ENCODE measurements at places on chromosomes 6 and 20. TPM values are rescaled to one million over a fixed set of nuclear protein-coding genes. Genes with fewer than 3 reads are reported as not detected.

DNA sequence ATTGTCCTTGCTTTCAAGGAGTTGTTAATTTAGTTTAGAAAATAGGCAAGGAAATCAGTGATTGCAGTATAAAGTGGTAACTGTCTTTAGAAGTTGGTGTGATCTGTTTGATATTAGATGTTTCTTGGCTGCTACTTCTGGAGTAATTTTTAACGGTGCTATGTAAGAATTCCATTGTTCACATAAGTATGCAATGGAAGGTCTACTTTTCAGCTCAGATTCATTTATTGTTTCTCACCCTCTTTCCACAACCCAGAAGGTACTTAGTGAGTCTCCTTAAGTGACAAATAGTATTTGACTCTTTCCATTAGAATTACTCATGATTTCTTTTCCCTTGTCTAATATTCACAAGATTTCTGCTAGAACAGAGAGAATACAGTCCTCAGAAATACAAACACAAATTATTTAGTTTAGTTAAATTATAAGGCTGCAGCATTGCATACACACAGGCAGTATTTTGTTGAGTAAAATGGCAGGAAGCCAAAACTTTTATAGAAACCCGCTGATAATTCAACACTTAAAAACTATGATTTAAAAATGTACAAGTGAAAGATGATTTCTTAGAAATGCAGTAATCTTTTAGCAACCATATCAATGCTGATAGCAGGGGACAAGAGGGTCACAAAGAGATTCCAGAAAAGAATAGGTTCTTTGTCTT is 554.3 kb downstream of the CD109 start:
- H3K27me3 ChIP-seq = no peaks in the 10 kb centered on the region
- H3K27ac ChIP-seq = peak overlapping the region; percentile 47
- no peak overlapping the region for H3K4me3 ChIP-seq
- no peaks in the 10 kb centered on the region for H3K36me3 ChIP-seq
- DNase-seq = no peak

DNA sequence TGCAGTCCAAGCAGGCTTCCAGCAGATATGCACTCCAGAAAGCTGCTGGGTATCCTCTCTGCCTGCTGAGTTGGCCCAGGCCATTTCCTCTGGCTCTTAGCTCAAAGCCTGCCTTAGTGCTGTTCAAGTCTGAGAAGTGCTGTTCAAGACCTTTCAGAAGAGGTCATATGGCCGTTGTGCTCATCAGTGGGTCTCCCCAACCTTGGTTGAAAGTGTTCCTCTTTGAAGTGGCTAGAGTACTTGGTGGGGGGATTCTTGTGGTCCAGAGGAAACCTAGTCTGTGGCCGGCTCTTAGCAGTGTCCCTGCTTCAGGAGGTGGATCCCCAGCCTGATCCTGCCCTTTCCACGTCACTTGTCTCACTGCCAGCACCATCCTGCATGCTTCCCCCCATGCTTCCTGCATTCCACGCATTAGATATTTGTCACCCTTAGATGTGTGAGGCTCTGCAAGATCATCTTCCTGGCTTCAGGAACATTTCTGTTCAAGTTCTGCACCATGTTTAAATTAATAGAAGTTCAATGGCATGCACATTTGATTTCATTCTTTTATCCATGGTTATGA is 105.0 kb downstream of the FIG4 start:
- no peaks in the 10 kb centered on the region for H3K27me3 ChIP-seq
- H3K4me3 ChIP-seq = no peak overlapping the region
- H3K27ac ChIP-seq = no peak overlapping the region
- H3K4me1 ChIP-seq = peaks cover 5% of the 10 kb centered on the region

ROMO1 gene
- total RNA-seq = 285 TPM

DNA sequence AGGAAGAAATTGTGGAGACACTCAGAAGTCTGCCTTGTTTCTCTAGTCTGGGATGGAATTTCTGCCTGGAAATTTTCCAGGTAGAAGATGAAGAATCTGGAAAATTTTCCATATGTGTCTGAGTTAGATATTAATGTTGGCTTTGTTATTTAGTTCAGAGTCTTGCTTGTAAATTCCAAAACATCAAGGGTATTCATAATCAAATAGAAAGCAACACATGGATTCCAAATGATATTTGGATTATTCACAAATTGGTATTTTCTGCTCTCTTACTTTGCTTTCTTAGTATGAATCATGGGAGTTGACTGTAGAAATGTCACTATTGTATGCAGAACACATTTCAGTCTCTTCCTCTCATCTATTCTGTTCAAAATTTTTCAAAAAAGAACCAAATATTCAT is 116.0 kb downstream of the GRIK2 start:
- H3K4me1 ChIP-seq = no peaks in the 10 kb centered on the region
- no peak overlapping the region for H3K27ac ChIP-seq
- no peak for DNase-seq
- H3K4me3 ChIP-seq = no peak overlapping the region
- H3K27me3 ChIP-seq = no peaks in the 10 kb centered on the region
- no peaks in the 10 kb centered on the region for H3K36me3 ChIP-seq

DNA sequence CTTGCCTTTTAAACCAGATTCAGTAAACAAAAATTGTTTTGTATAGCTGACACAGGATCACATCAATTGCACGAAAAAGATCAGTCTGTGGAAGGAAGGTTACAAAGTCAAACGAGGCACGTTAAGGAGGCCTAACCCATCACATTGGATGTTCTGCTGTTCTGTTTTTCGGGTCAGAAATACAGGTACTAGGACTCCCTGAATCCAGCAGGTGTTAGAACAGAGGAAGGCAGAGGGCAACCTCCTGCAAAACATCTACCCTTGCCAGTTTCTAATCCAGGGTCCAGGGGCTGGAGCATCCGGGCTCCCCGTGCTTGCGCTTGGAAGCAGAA is 64.6 kb downstream of the PLG start:
- no peaks in the 10 kb centered on the region for H3K36me3 ChIP-seq
- H3K27ac ChIP-seq = no peak overlapping the region
- DNase-seq = no peak

PRSS16 gene
- 11.2 TPM for total RNA-seq

ZBTB12 gene
- total RNA-seq = 4.4 TPM

GRCh38 chr6:127381384-127381783 is 38.0 kb upstream of the ECHDC1 start:
- DNase-seq = no peak
- H3K36me3 ChIP-seq = no peaks in the 10 kb centered on the region
- H3K4me1 ChIP-seq = no peaks in the 10 kb centered on the region
- H3K4me3 ChIP-seq = no peak overlapping the region
- H3K27ac ChIP-seq = no peak overlapping the region

GRCh38 chr6:44915111-44915510 is 413.0 kb upstream of the RUNX2 start:
- H3K4me3 ChIP-seq = no peak overlapping the region
- no peak for DNase-seq
- H3K36me3 ChIP-seq = no peaks in the 10 kb centered on the region
- no peaks in the 10 kb centered on the region for H3K27me3 ChIP-seq
- no peak overlapping the region for H3K27ac ChIP-seq

DNA sequence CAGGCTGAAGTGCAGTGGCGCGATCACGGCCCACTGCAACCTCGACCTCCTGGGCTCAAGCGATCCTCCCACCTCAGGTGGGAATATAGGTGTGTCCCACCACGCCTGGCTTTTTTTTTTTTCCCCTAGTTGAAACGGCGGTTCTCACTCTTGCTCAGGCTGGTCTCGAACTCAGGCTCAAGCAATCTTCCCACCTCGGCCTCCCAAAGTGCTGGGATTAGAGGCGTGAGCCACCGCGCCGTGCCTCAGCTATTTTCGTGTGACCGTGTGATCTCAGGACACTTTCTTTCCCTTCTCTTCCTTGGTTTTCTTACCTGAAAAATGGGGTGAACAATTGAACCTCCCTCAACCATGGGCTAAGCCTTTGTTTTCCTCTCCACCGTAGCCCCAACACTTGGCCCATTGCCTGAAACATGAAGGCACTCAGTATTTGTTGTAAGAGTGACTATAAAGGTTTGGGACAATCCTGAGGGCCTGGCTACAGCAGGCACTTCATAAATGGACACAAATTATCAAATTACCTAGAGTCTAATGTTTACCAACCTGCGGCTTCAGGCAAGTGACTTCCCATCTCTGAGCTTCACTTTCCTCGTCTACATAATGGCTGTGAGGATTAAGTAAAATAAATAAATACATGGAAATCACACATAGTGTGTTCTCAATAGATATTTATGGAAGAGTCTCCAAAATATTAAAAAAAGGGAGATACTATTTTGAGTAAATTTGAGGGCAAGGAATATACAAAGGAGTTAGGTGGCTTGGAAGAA is 31.4 kb upstream of the ID1 start:
- no peaks in the 10 kb centered on the region for H3K36me3 ChIP-seq
- H3K27ac ChIP-seq = peak overlapping the region; percentile 98
- H3K4me1 ChIP-seq = peaks cover 46% of the 10 kb centered on the region
- H3K27me3 ChIP-seq = no peaks in the 10 kb centered on the region
- H3K4me3 ChIP-seq = peak overlapping the region; percentile 30

KAT14 gene
- 20.6 TPM for total RNA-seq

DNA sequence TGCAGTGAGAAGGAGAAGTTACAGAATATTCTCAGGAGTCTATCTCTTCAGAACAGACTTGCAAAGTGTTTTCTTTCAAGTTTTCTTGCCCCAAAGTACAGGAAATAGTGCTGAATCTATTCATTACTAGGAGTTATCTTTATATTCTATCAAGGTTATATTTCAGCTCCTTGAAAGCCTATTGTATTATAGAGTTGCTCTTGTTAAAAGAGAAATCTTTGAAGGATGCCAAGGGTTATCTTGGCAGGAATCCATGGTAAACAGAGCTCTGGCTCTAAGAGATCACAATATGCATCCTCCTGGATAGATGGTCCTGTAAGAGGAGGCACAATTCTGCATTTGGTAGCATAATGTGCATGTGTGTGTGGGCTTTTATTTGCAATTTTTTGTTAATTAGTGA is 21.2 kb upstream of the SNRPB2 start:
- no peaks in the 10 kb centered on the region for H3K4me1 ChIP-seq
- H3K4me3 ChIP-seq = no peak overlapping the region
- no peaks in the 10 kb centered on the region for H3K27me3 ChIP-seq
- no peaks in the 10 kb centered on the region for H3K36me3 ChIP-seq
- DNase-seq = no peak

- no peaks in the 10 kb centered on the region for H3K36me3 ChIP-seq
- H3K4me1 ChIP-seq = no peaks in the 10 kb centered on the region
- H3K4me3 ChIP-seq = no peak overlapping the region
- no peak for DNase-seq
- H3K27me3 ChIP-seq = no peaks in the 10 kb centered on the region
- H3K27ac ChIP-seq = no peak overlapping the region
Observed at GRCh38 chr6:110597761-110598160, 121.3 kb upstream of the SLC22A16 start.

DNA sequence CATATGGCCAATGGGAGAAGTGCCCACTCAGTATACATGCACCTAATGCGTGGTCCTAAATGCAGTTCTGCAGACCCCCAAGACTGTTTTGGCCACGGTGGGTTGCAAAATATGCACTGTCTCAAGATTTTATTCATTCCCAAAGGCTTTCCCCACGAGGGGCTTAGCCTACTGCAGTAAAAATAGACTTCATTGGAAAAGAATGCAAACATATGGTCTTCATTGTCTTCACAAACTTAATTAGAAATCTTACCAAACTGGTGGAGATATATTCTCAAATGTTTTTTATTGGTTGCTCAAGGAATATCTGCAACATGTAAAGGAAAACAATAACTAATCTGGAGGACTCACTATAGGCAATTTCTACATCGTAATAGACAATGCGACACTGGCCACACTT is 31.6 kb upstream of the PRL start:
- peaks cover 1% of the 10 kb centered on the region for H3K4me1 ChIP-seq
- H3K4me3 ChIP-seq = no peak overlapping the region
- no peak overlapping the region for H3K27ac ChIP-seq

DNA sequence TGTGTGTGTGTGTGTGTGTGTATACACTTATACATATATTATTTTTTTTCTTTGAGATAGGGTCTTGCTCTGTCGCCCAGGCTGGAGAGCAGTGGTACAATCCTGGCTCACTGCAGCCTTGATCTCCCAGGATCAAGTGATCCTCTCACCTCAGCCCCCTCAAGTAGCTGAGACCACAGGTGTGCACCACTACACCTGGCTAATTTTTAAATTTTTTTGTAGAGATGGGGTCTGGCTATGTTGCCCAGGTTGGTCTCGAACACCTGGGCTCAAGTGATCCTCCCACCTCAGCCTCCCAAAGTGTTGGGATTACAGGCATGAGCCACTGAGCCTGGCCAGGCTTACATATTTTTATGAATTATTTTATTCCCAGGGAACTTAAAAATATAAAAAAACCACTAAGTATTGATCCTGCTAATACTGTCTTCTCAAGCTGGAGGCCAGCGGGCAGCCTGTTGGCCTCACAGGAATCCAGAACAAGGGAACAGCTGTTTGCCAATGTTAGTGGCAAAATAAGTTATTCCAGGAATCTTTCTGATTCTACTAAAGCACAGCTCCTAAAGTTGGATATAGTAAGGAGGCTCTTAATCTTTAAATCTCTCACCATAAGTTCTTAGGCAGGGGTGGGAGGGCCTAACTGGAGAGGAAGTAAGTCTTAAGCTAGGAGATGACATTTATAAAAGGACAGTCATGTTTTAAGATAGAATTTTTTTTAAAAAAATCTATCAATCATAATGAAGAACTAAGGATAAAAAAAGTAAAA is 135.5 kb upstream of the NUP153 start:
- no peak for DNase-seq
- no peaks in the 10 kb centered on the region for H3K36me3 ChIP-seq
- H3K27ac ChIP-seq = peak overlapping the region; percentile 85
- no peak overlapping the region for H3K4me3 ChIP-seq
- no peaks in the 10 kb centered on the region for H3K27me3 ChIP-seq

ENPP1 gene
- total RNA-seq = 86.9 TPM

KIF6 gene
- total RNA-seq = 0.28 TPM

CSTF1 gene
- 38.6 TPM for total RNA-seq

DNA sequence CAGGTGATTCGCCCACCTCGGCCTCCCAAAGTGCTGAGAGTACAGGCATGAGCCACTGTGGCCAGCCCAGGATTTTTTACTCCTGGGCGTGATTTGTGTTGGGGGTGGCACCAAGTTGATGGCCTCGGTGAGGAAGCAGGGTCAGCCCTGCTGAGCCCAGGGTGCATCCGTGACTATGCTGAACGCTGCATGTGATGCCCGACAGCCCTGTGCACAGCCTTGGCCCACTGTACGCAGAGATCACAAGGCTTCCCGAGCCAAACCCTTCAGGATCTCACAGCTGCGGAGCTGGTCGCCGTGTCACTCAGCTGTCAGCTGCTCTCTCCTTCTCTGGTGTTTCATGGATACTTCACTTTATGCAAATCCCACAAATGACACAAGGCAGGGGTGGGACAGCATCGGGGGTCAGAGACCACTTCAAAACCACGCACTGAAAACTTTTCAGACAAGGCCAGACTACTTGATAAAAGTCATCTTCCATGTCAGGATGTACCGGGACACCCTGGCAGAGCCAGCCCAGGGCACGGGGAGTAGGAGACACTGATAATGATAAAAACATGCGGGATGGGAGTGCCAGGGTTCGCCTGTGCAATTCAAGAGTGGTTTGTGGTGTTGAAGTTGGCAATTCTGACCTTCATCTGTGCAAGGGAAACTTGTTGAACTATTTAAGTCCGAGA is 31.2 kb upstream of the RPS6KA2 start:
- no peak overlapping the region for H3K27ac ChIP-seq
- no peak overlapping the region for H3K4me3 ChIP-seq
- no peaks in the 10 kb centered on the region for H3K36me3 ChIP-seq
- no peak for DNase-seq

KCNB1 gene
- total RNA-seq = 0.37 TPM

OXT gene
- 0.92 TPM for total RNA-seq

Measured in hepatocyte (in vitro differentiated cells).